Naive thymus-derived CD4-positive, alpha-beta T cell (primary cell): ENCODE measurements at places on chromosomes 2 and 18. TPM values are rescaled to one million over a fixed set of nuclear protein-coding genes. Genes with fewer than 3 reads are reported as not detected.

DNA sequence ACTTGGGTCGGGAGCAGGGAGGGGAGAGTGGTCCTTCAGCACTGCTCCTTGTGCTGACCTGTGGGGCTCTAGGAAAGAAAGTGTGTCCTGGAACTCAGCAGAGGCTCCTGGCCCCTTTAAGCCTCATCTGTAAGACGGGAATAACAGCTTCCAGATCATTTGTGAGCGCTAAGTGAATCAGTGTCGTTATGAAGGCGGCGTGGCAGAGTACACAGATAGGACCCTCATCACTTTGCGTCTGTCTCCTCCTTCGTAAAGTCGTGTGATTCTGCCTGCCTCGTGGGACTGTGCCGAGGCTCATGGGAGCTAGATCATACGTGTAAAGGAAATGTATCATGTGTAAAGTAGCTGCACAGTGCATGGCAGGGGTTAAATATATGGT is 18.6 kb downstream of the COLEC11 start:
- no peak for DNase-seq

Gene NPC1
- 49.3 TPM for total RNA-seq

DNA sequence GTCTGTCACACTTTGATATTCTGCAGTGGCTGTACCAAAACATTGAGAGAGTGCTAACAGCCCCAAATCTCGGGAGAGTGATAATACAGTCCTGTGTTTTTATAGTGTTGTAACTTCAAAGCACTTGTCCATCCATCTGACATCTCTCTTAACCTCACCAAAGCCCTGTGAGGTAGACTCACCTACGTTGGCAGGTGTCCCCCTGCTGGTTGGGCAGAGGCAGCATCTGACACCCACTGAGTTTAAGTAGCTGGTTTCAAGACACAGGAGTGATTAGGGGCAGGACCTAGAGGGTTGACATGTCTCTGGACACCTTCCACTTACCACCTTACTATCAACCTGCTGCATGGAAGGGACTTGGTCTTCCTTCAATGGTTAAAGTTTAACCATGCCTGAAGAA is 22.9 kb downstream of the COLEC12 start:
- DNase-seq, result no peak

- no peak for DNase-seq
These were observed 27.6 kb upstream of the TMBIM1 start for GRCh38 chr2:218319813-218320365.

DNA sequence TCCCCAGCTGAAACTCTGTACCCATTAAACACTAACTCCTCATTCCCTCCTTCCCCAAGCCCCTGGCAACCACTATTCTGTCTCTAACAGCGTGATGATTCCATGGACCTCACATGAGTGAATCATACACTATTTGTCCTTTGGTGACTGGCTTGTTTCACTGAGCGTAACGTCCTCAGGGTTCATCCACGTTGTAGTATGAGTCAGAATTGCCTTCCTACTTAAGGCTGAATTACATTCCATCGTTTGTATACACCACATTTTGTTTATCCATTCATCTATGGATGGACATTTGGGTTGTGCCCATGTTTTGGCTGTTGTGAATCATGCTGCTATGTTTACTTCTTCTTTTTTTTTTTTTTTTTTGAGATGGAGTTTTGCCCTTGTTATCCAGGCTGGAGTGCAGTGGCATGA is 19.6 kb upstream of the CABLES1 start:
- no peak for DNase-seq

- DNase-seq, result no peak
These were observed 122.5 kb downstream of the FOXI3 start for GRCh38 chr2:88329815-88330603.

Gene OR6B2
- total RNA-seq, result not detected

GRCh38 chr2:85994897-85995647 is 106.3 kb upstream of the ST3GAL5 start:
- DNase-seq, result no peak

- no peak for DNase-seq
These were observed 19.8 kb upstream of the PLEK start for GRCh38 chr2:68345129-68345875.

DNA sequence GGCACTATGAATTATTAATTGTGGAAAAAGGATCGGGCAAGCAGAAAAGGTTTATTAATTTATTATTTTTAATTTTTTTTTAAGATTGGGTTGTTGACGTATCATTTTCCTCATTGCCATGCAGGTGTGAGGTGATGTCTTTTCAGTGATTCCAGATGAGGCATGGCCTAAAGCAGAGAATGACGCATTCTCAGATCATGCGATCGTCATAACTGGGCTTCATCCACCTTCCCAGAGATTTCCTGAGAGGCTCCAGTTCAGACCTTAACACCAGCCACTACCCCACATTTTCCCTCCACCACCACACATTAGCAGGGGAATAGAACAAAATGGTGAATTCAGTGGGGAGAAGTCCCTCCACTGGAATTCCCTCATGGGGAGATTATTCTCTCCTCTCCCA is 518.4 kb upstream of the SPHKAP start:
- no peak for DNase-seq

DNA sequence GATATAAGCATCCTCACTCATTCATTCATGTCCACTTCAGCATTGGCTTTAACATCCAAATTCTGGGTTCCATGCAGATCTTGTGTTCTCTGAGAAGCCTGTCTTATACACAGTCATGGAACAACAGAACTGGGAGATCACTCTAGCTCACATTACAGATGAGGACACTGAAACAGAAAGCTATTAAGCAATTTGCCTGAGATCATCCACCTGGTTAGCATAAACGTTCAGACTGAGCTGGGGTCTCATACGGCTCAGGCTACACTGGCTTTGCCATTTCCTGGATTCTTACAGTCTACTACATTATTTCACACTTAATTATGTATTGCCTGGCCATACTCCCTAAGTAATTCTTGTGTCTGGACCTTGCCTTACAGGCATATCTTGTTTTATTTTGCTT is 169.4 kb upstream of the FANCL start:
- DNase-seq, result no peak

GRCh38 chr2:205216580-205216979 is 465.7 kb upstream of the NRP2 start:
- no peak for DNase-seq

DNA sequence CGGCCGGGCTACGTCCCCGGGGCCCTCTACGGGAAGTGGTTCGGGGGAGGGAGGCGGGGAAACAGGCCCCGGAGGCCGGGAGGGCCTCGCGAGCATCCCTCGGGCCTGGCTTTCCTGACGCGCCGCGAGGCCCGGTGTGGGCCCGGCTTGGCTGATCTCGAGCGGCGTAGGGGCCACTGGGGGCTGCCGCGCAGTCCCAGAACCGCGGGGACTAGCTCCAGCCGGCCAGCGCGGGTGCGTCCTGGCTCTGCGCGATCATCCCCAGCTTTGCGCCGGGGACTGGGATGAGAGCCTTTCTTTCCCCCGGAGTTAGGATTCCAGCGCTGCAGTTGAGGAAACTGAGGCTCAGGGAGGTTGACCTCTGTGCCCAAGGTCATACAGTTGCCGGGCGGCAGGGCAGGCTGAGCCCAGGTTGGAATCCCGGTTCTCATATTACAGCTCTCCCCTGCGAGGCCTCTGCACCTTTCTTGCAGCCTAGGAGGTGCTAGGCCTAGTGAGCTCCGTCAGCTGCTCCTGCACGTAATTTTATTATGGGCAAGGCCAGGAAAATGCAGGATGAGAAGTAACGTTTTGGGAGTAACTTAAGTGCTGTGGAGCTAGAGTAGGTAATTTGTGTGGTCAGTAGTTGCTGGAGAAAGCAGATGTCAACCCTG is 501 bp downstream of the LPIN1 start:
- no peak for DNase-seq

DNA sequence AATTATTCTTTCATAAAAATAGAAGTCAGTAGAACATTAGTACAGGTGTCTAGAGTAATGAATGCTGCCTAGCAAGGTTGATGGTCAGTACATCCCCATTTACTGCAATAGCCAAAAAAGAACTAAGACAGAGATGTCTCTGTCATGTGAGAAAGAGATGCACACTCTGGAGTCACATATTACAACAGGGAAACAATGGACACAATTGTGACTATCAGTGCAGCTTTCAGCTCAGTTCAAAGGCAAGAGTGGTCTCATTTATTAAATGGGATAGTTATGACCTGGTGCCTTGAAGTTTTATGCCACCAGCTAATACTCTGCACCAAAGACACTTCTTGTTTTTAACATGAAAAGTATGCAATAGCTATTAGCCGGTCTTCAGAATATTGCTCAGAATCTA is 194.9 kb upstream of the CHAC2 start:
- no peak for DNase-seq

Gene CPLX4
- total RNA-seq, result not detected

GRCh38 chr18:26703170-26703930 is 155.0 kb upstream of the KCTD1 start:
- no peak for DNase-seq

DNA sequence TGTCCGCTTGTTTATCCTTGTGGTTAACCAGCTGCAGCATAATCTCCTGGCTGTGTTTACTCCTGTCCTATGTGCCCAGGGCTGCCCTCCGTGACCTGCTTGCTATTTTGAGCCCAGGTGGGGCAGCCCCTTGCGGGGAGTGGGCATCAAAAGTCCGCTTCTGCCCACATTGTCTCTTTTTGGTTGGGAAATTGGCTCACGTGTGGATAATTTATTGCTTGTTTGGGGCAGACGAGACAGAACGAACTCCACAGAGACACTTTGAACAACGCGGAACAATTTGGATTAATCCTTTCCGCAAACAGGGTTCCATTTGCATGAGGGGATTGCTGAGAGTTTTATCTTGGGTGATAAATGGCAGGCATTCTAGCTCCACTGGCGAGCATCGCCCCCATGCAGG is 8.1 kb upstream of the CXCR4 start:
- DNase-seq, result no peak

GRCh38 chr18:816088-816653 is 4.1 kb upstream of the YES1 start:
- DNase-seq, result no peak

GRCh38 chr18:57325491-57326166 is 26.7 kb upstream of the ST8SIA3 start:
- DNase-seq, result no peak

- no peak for DNase-seq
These were observed 665.2 kb upstream of the ID2 start for GRCh38 chr2:8016688-8017087.

Gene COL6A3
- total RNA-seq, result 2.7 TPM

Gene PLGLB1
- 4.0 TPM for total RNA-seq

Gene C2orf92
- total RNA-seq, result 21.1 TPM

Gene RND3
- not detected for total RNA-seq

Gene INPP5D
- total RNA-seq, result 106 TPM

DNA sequence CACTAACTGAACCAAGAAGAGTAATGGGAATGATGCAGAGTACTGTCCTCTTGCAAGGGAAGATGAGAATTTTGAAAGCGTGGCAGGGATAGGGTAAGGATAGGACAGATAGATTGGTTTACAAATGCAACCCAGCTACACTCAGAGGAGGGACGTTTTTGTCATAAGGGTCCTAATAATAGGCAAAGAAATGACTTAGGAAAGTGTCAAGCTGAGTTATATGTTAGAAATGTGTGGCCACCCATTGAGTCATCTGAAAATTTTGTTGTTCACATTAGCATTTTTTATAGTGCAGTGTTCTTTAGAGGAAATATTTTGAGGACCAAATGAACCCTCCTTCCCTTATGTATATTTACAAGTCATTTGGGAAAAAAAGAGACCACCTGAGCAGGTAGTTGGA is 137.5 kb downstream of the PHLPP1 start:
- no peak for DNase-seq

Gene SLC5A7
- not detected for total RNA-seq

DNA sequence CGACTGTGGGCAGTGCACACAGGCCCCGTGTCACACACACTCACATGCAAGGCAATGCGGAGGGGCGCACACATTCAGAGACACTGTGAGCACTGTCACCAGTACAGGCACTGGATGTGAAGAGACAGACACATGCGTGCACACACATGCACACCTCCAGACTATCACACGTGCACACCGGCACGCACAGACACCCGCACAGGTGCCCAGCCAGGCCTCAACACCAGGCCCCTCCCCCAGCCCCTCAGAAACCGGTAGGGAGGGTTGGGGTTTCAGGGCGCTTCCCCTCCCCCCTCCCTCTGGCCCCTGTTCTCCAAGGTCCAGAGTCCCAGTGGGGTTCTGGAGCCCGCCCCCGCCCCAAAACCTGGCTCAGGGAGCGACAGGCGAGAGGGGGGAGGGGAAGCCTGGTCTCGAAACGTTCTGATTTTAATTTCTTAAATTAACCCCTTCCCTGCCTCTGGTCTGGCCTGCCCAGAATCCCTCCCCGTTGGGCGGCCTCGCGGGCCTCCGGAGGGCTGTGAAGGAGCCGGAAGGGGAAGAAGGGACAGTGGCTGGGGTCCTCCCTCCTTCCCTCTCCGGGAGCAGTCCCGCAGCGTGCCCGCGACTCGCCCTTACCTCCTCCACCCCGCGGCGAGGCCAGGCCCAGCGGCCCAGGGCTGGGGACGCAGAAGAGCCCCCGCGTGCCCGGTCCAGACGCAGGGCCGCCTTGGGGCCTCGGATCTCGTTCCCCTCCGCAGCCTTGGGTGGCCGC is 558 bp downstream of the FBXO41 start:
- peak; percentile 35 for DNase-seq

DNA sequence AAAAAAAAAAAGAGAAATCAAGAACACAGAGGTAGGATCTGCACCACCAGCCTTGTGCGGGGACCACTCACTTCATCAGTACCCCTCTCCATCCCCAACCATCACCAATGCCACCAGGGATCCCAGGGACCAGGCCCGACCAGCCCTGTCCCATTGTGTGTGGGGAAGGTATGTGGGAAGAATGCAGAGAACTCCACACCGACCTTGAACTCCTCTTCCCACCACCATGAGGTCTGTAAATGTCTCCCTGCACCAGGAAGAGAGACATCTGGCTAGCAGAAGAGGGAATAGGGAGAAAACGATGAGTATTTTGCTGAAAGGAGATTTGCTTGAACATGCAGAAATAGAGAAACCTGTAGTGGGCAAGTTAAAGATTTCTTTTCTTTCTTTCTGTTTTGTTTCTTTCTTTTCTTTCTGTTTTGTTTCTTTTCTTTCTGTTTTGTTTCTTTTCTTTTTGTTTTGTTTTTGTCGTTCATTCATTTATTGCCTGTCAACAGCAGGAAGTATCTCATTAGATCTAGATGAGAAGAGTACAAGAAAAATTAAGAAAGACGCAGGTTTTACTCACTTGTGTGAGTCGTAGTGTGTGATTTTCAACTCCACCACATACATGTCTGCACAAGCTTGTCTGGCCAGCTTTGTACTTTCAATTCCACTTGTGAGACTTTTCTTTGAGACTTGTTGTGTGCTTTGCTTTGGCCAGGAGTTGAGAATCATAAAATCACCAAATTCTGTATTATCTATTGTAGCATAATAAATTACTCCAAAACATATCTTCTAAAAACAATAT is 179.8 kb upstream of the HAAO start:
- DNase-seq, result no peak

GRCh38 chr2:167706800-167707199 is 540.6 kb downstream of the STK39 start:
- no peak for DNase-seq

Gene RASGRP3
- total RNA-seq, result 10.5 and 14.1 TPM in 2 replicates

Gene MRPL53
- 108 and 111 TPM in 2 replicates for total RNA-seq

GRCh38 chr2:104848526-104848925 is 5.4 kb upstream of the POU3F3 start:
- DNase-seq, result no peak
